ENCODE measurements at places on chromosomes 16 and 17. TPM values are rescaled to one million over a fixed set of nuclear protein-coding genes. Genes with fewer than 3 reads are reported as not detected.

The KRTAP4-16 gene
- not detected for total RNA-seq

The KRTAP9-4 gene
- total RNA-seq, result not detected

DNA sequence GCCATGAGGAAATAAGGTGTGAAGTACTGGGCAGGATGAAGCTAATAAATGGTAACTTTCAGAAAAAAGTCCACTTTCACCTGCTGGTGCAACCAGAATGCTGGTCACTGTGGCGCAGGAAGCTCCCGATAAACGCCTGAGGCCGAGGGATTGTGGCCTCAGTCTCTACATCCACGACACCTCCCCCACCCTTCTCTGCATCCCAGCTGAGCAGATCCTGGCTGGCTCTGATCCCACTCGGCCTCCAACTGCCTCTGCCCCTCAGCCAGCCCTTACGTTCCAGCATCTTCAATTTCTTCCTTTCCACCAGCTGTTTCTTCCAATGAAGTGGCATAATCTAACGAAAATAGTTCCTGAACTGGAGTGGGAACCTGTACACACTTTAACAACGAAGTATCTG, 49.5 kb downstream of the COX4I1 start:
- no peak for DNase-seq

GRCh38 chr16:82937926-82938520, 311.3 kb downstream of the CDH13 start:
- DNase-seq, result no peak

GRCh38 chr16:83779886-83780285, 27.9 kb upstream of the HSBP1 start:
- no peak for DNase-seq

The FZD2 gene
- total RNA-seq, result 0.16 TPM

- DNase-seq, result no peak
These were observed 42.3 kb downstream of the HNF1B start for GRCh38 chr17:37702598-37702997.

The TSEN54 gene
- total RNA-seq, result 45.4 TPM

The NOXO1 gene
- total RNA-seq, result not detected

- no peak for DNase-seq
These were observed 455.6 kb downstream of the HS3ST3B1 start for GRCh38 chr17:14756479-14756878.

DNA sequence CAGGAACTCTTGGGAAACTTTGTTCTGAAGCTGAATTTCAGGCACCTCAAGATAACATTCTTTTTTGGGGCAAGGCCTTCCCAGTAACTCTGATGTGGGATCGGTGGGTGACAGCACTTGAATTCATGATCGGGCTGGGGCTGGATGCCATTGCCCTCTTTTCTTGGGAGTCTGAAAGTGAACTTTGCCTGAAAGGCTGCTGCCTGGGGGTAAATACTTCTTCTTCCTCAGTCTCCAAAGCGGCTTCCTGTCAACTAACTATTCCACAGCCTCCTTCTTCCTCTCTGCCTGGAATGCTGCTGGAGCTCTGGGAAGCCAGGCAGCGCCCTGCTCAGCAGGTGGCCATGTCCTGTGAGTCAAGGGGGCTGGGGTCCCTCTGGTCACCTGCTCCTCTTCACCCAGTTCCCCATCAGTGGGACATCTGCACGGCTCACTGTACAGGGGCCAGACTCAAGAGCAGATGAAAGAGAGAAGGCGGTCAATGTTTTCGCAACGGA, 79.5 kb downstream of the WIPI1 start:
- DNase-seq, result no peak

GRCh38 chr17:45963889-45964288, 35.2 kb upstream of the STH start:
- DNase-seq, result no peak

- no peak for DNase-seq
These were observed 32.2 kb downstream of the BAHCC1 start for GRCh38 chr17:81427173-81428120.

The DNASE1L2 gene
- 0.32 TPM for total RNA-seq

- DNase-seq, result no peak
These were observed 1.9 kb upstream of the GRB7 start for GRCh38 chr17:39735882-39736281.

The SPAG9 gene
- total RNA-seq, result 54.3 TPM

The STX1B gene
- 1.8 TPM for total RNA-seq

The TMEM114 gene
- total RNA-seq, result not detected

GRCh38 chr17:30210366-30210765, 25.1 kb downstream of the SLC6A4 start:
- no peak for DNase-seq

GRCh38 chr16:12257926-12258561, 281.5 kb downstream of the SNX29 start:
- no peak for DNase-seq

DNA sequence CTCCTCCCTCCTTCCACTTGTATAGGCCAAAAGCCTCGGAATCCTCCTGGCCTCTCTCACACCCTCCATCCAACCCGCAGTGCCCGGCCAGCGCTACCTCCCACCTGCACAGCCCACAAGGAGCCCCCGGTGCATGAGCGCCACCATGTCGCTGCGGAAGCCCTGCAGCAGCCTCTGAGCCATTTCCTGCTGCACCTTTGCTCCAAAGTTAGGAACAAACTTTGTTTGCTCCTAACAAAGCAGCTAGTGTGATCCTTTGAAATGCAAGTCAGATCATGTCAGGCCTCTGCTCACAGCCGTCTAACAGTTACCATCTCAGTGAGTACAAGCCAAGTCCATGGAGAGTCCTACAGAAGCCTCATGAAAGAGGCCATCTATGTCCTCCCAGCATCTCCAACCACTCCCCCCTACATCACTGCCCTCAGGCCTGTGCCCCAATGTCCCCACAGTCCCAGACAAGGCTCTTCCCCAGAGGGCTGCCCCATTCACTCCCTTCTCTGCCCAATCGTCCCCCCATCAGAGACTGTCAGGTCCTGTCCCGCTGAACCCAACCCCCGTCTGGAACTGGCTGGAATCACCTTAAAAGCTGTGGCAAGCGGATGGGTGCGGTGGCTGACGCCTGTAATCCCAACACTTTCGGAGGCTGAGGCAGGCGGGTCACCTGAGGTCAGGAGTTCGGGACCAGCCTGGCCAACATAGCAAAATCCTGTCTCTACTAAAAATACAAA, 7.5 kb downstream of the DCAKD start:
- DNase-seq, result no peak

DNA sequence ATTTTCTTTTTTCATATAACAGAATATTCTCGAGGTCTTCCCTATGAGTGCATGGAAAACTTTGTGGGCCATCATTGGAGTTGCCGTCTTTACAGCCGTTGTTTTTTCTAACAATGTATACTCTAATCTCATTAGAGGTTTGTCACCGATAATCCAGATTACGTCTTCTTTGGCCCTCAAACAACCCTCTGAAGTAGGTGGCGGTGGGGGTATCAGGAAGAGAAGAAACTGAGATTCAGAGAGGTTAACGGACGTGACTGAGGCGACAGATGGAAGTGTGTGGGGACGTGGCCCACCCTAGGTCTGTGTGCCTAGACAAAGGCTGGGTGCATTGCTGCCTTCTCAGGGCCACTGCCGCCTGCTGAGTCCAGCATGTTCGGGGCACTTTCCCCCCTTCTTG, 63.7 kb downstream of the RPTOR start:
- no peak for DNase-seq

DNA sequence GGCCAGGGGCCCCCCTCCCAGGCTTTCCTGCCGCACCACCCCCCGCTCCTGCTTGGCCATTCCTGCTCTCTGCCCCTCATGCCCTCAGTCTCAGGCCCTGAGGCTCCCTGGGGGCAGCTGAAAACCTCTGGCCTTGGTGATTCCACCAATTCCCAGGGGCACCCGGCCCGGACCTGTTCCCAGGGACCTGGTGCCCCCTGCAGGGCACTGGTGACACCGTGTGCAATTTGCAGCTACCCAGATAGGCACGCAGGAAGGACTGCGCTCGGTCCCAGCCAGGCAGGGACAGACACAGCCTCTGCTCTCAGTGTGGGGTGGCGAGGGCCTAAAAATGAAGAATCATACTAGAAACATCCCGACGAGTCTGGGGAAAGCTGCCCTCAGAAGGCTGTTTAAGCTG, 13.4 kb downstream of the WFDC1 start:
- peak; percentile 38 for DNase-seq

GRCh38 chr17:29057361-29057760, 14.4 kb downstream of the PIPOX start:
- DNase-seq, result no peak

- DNase-seq, result no peak
These were observed 3.5 kb upstream of the TANGO6 start for GRCh38 chr16:68839831-68840230.

The TBC1D3H gene
- total RNA-seq, result not detected

The SECTM1 gene
- 0.45 TPM for total RNA-seq

DNA sequence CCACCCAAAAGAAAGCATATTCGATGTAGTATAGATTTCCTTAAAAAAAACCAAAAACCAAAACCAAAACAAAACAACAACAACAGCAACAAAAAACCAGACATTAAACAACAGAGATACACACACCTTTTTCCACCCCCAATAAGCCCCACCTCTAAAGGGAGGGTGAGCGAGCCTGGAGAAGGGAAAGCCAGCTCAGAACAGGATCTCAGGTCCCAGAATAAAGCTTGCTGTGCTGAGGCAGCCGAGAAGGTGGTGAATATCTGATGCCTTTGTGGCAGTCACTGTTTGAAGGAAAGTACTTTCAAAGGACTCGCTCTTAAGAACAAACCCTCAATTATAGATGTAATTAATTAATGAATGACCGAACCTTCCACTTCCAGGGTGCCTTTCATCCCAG, 470 bp downstream of the KRT23 start:
- no peak for DNase-seq

The CMTM4 gene
- total RNA-seq, result 3.2 TPM

The OR2C1 gene
- not detected for total RNA-seq

The NPW gene
- 24.3 TPM for total RNA-seq

DNA sequence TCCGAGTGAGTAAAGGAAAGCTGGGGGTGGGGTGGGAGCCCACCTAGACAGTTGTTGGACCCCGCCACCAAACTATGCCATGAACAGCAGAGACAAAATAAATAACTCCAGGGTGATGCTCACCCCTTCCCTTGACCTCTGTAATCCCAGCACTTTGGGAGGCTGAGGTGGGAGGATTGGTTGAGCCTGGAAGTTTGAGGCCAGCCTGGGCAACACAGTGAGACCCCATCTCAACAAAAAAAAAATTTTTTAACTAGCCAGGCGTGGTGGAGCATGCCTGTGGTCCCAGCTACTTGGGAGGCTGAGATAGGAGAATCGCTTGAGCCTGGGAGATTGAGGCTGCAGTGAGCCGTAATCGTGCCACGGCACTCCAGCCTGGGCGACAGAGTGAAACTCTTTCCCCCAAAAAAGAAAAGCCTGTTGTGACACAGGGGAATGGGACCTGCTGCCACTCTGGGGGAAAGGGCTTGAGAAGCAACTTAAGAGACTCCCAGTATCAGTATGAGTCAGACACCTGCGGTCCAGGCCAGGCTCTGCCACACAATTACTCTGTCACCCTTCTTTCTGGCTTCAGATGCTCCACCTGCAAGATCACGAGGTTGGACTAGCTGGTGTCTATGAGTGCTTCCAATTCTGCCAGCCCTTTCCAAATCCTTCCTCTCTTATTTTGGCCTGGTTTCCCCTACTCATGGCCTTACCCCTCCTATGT, 5.0 kb downstream of the SGCA start:
- DNase-seq, result peak; percentile 47

Data from activated CD8-positive, alpha-beta T cell treated with anti-CD3 and anti-CD28 coated beads for 36 hours (primary cell).